ENCODE measurements at places on chromosomes 4 and X.

DNA sequence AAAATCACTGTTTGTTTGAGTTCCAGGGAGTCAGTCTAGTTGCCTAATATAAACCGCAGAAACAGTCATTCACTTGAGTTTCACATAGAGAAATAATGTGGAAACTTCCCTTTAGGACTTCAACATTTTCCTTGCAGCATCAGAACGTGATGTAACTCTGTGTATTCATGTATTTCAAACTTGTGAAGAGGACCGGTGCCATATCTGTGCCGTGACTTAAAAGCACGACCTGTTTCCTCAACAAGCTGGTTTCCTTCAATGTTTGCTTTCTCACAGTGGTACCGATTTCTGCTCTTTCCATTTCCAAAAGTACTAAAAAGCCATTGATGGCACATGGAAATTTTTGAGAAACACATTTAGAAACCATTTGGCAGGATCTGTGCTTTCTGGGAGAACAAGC, 166.6 kb upstream of the RAPGEF2 start:
- no peaks in the 10 kb centered on the region for H3K27me3 ChIP-seq
- no peak overlapping the region for H3K4me3 ChIP-seq
- H3K27ac ChIP-seq, result no peak overlapping the region
- H3K36me3 ChIP-seq, result no peaks in the 10 kb centered on the region
- no peak for DNase-seq
- H3K4me1 ChIP-seq, result no peaks in the 10 kb centered on the region

GRCh38 chr4:40058121-40058520, 1.5 kb downstream of the N4BP2 start:
- H3K36me3 ChIP-seq, result no peaks in the 10 kb centered on the region
- no peak for DNase-seq
- no peaks in the 10 kb centered on the region for H3K27me3 ChIP-seq
- H3K27ac ChIP-seq, result peak overlapping the region; percentile 100
- H3K4me3 ChIP-seq, result peak overlapping the region; percentile 96

DNA sequence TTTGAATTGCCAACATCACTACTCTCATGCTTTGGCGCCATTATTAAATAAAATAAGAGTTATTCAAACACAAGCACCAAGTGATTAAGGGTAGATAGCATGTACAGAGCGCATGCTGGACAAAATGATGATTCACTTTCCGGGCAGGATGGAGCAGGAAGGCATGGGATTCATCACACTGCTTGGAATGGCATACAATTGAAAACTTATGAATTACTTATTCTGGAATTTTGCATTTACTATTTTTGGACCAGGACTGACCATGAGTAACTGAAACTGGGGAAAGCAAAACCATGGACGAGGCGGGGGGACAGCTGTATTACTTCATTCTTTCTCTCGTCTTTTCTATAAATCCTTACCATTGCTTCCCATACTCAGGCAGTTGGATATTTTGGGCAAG, 28.5 kb upstream of the FGF5 start:
- H3K36me3 ChIP-seq, result no peaks in the 10 kb centered on the region
- no peak overlapping the region for H3K27ac ChIP-seq
- peaks cover 14% of the 10 kb centered on the region for H3K27me3 ChIP-seq
- no peak for DNase-seq

GRCh38 chr4:186227221-186227620, at the start of gene KLKB1:
KLKB1 (plus strand) TSS chr4:186227507; CDS start chr4:186228196, 689 bp downstream.
- DNase-seq, result no peak
- H3K36me3 ChIP-seq, result no peaks in the 10 kb centered on the region
- no peaks in the 10 kb centered on the region for H3K27me3 ChIP-seq

All from left ventricle myocardium inferior (tissue), 1 donor.